ENCODE measurements at places on chromosomes 2 and 18.
A peak's percentile ranks its signal among the peaks of the same experiment; 100 is the strongest.

GRCh38 chr2:48218169-48218568 is 311.8 kb upstream of the STON1 start:
- DNase-seq: no peak

DNA sequence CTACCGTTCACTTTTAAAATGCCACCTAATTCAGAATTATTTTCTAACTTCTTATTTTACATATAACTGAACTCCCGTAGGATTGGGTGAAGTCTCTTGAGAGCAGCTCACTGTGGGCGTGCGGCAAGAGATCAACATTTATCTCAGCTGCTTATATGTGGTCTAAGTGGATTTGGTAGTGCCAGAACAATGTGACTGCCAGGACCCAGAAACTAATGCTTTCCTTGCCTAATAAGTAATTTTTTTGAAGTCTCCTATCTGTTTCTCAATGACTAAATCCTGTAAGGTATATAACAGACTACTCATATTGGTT is 11.2 kb upstream of the NFE2L2 start:
- DNase-seq: no peak

GRCh38 chr18:24659827-24660720 is 199.6 kb downstream of the HRH4 start:
- DNase-seq: peak; percentile 7

DNA sequence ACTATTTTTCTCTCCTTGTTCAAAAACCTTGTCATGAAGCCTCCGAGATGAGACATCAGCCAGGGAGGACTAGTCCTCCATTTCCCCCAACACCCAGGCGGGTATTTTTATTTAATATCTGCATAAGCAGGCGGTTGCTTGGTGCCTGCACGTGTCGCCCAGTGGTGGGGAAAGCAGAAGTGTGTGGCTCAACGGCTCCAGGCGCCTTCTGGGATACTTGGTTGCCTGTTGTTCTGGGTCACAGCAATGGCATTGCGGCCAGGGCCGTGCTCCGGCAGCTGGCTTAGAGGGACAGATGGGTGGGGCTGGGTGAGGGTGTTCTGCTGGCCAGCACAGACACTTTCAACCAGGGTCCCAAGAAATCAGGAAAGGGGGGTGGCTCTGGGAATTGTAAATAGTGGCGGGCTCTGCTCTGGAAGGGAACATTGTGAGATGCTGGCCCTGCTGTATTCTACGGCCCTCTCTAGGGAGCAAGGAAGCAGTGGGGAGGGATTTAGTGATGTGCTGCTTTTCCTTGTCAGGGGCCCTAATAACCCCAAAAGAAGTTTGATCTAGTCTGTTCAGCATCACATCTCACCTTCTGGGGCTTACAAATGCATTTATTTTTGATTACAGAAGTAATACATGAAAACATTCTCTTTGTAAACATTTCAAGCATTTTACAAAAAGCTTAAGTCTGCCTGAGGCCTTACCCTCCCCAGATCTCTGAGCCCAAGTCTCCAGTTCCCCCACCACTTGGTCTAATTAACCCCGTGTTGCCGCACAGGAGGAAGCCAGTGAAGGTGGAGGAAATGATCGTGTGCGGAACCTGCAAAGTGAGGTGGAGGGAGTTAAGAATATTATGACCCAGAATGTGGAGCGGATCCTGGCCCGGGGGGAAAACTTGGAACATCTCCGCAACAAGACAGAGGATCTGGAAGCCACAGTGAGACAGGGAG is 1.1 kb downstream of the VAMP8 start:
- DNase-seq: no peak

GRCh38 chr2:27010139-27010538 is 22.6 kb upstream of the TMEM214 start:
- no peak for DNase-seq

DNA sequence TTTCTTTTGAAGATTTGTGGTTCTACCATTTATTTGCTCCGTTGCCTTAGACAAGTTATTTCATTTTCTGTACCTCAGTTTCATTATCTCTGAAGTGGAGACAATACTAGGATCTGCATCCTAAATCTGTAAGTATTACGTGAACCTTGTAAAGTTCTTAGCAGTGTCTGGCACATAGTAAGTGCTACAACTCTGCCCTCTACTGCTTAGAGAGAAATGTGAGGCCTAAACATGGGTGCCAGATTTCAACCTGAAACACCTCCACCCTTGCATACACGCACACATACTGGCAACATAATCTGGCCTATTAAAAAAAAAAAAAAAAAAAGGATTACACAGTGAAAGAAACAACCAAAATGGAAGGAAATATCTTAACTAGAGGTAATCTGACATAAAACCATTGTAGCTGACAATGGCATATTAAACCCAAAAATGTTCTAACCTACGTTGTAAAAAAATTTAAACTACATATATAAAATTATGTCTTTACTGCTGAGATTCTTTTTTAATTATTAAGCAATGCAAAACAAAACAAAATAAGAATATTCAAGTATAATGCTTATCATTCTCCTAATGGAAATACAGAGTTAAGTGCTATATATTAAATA is 132.6 kb downstream of the MAP2 start:
- DNase-seq: peak; percentile 36

- DNase-seq: no peak
Measured at GRCh38 chr2:138503087-138503442, 1.5 kb downstream of the SPOPL start.

DNA sequence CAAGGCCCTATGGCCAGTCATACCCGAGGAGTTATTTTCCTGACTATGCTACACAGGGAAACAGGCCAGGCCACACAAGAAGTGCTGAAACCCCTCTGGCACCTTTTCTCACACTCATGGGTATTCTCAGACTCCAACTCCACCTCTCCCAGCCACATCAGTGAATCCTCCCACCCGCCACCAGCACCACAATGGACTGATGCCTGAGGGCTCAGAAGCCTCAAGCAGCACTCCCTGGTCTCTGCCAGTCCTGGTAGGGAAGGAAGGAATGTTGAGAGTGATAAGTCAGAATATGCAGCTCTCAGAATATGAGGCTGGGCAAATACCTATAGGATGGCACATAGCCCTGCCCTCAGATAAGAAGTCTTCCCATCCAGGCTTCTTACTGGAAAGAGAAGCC is 391.1 kb downstream of the ALK start:
- DNase-seq: no peak

- no peak for DNase-seq
Measured at GRCh38 chr2:159140070-159140769, 146.3 kb downstream of the WDSUB1 start.

- no peak for DNase-seq
Measured at GRCh38 chr18:75391279-75392225, 36.0 kb downstream of the SMIM21 start.

DNA sequence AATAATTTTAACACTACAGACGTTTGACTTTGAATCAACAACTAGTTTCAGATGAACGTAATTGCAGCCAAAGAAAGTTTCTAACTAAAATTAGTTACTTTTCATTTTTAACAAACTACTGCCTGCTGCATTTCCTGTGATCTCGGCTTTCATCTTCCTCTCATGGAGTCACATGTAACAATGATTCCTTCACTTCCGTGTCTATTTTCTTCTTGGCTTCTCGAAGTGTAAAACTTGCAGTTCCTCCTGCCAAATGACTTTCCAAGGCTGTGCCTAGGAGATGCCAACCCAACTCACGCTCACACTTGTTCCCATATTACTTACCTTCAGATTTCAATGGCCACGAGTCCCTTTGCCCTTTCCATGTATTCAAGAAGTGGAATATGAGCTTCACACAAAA is 1406.3 kb upstream of the CELF4 start:
- no peak for DNase-seq

DNA sequence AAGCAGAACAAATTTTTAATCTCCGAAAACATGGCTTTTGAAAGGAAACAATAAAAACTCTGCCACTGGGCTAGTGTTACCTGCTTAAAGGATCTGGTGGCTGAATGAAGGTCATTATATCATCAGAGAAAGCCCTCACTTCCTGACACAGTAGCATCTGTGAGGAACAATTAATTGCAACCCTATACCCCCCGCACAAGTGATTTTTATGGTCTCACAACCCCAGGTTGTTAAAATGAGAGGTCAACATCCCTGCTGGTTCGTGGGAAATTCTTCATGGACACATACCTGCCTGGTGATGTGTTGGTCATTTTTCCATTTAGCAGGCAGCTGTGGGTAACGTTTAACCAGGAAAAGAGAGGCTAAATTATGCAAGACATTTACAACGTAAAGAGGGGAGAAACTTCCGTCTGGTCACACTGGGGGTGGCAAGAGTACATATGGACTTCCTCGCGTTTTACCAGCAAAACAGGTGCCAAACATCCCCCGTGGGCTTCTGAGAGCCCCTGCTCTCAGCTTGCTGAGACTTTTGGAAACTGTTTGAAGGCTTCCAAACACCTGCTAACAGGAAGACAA is 29.2 kb downstream of the NIFK start:
- DNase-seq: no peak
